ENCODE measurements at places on chromosomes 4 and X.
A peak's percentile ranks its signal among the peaks of the same experiment; 100 is the strongest.

GRCh38 chrX:12304261-12304660 lies 166.0 kb downstream of the FRMPD4 start:
- DNase-seq = no peak

DNA sequence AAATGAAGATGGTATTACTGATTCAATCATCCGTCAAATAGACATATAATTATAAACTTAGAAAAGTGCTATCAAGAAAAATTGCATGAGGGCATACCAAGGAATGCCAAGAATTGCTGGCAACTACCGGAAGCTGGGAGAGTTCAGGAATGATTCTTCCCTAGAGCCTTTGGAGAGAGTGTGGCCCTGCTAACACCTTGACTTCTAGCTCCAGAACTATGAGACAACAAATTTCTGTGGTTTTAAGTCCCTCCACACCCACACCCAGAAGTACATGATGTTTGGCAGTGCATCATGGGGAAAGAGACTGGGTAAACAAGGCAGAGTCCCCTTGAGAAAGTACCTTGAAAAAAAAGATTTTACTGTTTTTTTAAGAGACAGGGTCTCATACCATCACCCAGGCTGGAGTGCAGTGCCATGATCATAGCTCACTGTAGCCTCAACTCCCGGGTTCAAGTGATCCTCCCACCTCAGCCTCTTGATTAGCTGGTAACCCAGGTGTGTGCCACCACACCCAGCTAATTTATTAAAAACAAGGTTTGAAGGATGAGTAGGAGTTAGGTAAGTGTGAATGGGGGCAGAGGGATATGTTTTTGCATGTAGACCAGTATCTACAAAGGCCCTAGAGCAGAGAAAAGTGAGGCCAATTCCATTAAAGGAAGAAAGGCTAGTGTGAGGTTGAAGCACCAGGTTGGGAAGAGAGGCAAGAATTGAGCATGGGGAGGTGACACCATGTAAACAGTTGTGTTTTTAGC lies 53.1 kb downstream of the GSX2 start:
- DNase-seq = no peak

DNA sequence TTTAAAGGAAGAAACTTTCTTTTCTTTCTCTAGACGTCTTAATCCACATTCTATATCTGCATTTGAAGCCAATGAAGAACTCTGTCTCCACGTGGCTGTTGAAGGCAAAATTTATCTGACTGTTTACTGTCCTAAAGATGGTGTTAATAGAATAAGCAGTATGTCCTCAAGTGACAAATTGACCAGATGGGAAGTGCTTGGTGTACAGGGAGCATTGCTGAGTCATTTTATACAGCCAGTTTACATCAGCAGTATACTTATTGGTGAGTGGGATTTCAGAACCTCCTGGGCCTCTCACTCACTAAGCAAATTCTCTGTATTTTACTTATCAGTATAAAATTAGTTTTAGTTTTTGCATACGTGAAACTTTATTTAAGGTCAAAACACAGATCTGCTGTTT lies 33.7 kb downstream of the ADAD1 start:
- DNase-seq = no peak

DNA sequence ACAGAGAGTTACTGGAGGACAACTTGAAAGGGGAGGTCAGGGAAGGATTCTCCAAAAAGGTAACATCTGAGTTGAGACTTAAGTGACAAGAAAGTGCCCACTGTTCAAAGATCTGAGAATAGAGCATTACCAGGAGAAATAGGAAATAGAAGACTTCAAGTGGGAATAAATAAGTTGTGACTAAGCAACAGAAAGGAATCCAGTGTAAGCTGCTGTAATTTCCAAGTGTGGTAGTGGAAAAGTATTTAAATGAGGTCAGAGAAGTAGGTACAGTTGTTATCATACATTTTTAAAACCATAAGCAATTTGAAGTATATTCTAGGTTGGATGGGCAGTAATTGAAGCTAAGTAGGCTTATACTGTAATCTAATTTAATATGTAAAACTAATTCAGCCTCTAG lies 211.9 kb downstream of the FBXO8 start:
- DNase-seq = no peak

GRCh38 chr4:153834901-153835300 lies 46.0 kb upstream of the SFRP2 start:
- DNase-seq = no peak

DNA sequence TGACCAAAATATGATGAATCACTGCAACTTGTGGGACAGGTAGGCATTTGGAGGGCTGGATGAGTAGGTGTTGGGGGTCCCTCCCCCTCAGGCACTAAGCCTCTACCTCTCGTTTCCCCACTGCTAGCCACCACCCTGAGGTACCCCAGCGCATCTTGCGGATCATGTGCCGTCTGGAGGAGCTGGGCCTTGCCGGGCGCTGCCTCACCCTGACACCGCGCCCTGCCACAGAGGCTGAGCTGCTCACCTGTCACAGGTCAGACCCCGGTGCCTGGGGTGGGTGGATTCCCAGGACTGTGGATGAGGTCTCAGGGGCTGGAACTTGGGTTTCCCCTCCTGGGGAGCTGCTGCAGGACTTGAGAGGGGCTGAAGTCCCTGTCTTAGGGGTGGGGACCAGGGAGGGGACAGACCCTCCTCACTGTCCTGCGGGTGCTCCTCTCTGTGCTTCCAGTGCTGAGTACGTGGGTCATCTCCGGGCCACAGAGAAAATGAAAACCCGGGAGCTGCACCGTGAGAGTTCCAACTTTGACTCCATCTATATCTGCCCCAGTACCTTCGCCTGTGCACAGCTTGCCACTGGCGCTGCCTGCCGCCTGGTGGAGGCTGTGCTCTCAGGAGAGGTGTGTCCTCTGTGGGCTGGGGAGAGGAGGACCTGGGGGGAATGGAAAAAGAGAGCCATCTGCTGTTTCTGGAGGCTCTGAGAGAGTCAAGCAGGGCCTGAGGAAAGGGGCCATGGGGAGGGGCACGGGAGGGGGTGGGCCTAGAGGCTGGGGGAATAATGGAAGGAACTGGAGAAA lies 10.1 kb upstream of the ERAS start:
- no peak for DNase-seq

GRCh38 chr4:123786163-123786915 lies 389.7 kb downstream of the SPRY1 start:
- DNase-seq = no peak

- no peak for DNase-seq
Measured at GRCh38 chr4:184460499-184461285, 13.7 kb downstream of the IRF2 start.

GRCh38 chr4:57020467-57021101 lies 41.9 kb downstream of the POLR2B start:
- DNase-seq = no peak

GRCh38 chrX:146615628-146616348 lies 193.8 kb upstream of the CXorf51B start:
- DNase-seq = no peak

DNA sequence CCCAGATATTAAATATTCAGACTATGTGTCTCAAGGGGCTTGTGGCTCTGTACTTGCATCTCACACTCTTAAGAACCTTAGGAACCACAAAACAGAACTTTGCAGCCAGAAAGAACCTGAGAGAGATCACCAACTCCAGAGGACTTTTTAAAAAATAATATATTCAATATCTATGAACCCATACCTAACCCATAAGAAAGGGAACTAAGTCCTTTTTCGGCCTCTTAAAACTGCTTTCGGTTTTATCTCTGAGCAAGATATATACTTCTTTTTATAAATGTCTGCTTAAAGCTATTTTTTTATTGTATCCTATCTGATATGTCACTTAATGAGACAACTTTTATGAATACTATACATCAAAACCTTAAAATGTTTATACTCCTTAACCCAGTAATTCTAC lies 10.9 kb downstream of the SMARCA1 start:
- DNase-seq = no peak

- no peak for DNase-seq
Measured at GRCh38 chrX:53223955-53224859, 800 bp downstream of the KDM5C start.

GRCh38 chr4:23001478-23001877 lies 308.7 kb downstream of the GBA3 start:
- no peak for DNase-seq

GRCh38 chrX:53287493-53288138 lies 6.2 kb upstream of the IQSEC2 start:
- peak; percentile 53 for DNase-seq

All from activated T-cell treated with anti-CD3 and anti-CD28 coated beads, Interleukin-2, amount 50 U/mL, for 24 hours (primary cell).